ENCODE measurements at places on chromosomes 16 and 17.

DNA sequence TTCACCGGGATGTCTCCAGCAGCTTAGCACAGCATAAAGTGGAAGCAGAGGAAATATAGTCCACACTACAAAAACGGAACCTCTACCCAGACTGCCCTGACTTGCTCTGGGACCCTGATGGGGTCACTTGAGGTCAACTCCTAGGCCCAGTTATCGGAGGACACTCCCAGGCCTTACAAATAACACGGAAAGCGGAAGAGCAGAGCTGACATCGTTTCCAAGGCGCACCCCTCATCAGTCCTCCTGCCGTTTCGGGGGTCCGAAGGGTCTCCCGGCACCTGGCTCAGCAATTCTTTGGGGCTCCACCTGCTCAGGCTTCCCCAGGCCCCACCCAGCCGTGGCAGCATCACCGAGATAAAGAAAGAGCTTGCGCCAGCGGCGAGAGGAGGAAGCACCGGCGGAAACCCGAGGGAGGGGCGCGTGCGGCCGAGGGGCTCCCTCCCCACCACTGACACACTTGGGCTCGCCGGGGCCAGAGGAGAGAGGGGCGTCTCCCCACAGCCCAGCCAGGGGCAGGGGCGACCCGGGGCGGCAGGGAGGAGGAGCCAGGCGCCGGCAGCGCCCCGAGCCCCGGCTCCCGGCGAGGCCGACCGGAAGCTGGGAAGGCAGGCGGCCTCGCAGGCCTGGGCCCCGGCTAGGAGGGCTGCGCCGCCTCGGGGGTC lies 727 bp downstream of the CORO7 start:
- no peak for DNase-seq

GRCh38 chr16:55567382-55567781 lies 898 bp downstream of the CAPNS2 start:
- peak; percentile 31 for DNase-seq

DNA sequence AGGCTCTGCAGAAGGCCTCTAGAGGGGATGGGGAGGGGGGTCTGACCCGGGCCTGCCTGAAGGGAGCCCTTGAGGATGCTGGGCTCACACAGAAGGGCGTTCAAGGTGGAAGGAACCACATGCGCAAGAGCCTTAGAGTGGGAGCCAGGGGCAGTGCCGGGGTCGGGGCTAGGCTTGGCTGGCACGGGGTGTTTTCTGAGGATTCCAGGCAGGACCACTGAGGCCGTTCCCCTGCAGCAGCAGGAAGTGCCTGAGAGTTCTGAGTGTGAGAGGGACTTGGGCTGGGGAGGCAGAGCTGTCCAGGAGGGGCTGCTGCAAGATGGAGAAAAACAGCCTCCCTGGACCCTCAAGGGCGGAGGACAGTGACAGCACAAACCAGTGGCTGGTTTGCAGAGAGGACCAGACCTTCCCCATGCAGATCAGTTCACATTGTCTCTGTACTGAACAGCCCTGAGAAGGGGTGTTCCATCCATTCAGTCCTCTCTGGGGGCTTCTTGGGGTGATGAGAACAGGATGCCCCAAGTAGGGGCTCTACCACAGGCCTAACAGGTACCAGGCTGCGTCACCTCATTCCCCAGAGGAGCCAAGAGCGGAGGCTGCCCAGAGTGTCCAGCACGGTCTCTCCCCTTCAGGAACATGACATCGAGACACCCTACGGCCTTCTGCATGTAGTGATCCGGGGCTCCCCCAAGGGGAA lies 3.4 kb downstream of the NDRG4 start:
- no peak for DNase-seq

DNA sequence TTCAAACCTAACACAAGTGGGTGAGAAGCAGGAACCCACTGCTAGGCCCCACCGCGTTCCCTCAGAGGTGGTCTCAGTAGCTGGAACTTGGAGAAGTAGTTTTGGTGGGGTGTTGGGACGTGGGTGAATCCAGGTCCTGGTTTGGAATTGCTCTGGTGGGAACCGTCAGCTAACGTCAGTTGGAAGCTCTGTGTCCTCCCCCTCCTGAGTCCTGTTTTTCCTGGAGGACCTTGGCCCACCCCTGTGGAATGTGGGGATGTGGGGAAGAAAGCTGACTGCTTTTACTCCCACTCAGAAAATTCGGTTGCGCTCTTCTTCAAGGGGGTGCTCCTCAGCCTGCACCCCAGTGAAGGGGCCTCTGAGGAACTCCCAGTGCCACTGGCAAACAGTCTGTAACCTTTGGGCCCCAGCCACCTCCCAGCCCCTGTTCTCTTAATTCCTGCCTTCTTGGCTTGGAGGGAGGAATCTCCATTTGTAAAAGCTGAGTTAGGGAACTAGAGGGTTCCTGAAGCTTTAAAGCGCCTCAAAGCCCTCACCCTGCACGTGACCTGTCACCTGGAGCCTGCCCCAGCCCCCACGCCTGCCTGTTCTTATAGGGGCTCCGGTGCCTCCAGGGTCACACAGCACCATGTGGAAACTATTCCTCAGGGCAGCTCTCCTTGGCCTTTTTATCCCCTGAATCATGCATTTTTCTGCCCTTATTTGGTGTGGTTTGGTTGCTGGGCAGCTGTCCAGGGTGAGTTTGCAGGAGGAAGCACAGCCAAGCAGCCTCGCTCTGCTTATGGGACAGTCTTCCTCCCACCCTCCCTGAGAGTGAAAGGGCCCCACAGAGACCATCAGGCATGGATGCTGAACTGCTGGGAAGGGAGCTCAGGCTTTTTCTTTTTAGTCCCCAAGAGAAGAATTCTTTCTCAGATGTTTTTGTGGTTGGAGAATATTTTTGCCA lies 16.2 kb upstream of the NAGLU start:
- peak; percentile 100 for DNase-seq

DNA sequence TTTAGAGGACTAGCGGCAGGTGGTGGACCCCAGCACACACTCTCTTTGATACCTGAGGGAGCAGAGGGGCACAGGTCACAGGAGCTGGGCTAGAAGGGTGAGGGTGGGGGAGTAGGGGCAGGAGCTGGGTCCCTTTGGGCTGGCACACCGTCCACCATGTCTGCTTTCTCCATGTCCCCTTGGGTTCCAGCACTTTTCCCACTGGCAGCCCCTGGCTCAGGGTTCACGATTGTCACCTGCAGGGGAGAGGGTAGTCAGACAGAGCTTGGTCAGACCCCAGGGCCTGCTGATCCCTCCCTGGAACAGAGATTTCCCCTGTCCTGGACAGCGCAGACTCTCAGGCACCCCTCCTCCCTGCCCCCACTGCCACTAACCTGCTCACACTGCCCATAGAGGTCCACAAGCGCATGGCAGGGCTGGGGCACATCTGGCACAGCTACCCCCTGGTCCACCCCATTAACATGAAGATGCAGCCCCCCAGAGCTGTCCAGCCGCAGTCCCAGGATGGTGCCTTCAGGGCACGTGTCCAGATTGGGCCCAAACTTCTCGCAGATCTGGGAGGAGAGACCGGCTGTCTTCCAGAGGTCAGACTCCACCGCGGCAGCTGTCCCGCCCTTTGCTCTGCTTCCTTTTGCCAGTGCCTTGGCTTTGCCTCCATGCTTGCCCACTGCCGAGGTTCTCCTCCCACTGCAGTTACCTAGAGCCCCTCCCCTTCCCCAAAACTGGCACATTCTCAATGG lies 3.1 kb upstream of the GPS2 start:
- no peak for DNase-seq

GRCh38 chr16:51152691-51153576 lies 1.9 kb upstream of the SALL1 start:
- DNase-seq, result no peak

- DNase-seq, result no peak
Measured at GRCh38 chr17:17683710-17684365, 2.6 kb downstream of the RAI1 start.

GRCh38 chr17:27807567-27808470 lies 7.5 kb upstream of the NOS2 start:
- no peak for DNase-seq

DNA sequence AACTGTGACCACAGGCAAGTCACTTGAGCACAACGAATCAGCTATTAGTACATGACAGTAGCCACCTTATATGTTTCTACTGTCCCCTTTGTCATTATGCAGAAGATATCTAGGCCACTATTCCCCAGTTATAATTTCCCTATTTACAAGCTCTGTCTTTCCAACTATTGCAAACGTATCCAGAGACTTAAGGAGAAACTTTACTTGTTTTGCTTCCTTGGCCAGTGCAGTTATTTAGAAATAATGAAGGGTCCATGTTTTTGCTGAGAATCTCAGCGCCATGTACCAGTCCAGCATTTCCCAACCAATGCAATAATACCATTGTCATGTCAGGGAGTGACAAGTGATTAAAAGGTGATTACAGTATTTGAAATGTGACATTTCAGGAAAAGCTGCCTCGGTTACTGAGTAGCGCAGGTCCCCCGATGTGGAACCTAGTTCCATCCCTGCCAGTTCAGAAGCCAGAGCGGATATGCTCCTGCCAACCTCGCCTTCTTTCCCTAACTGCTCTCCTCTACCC lies 743 bp downstream of the ZNF624 start:
- no peak for DNase-seq

DNA sequence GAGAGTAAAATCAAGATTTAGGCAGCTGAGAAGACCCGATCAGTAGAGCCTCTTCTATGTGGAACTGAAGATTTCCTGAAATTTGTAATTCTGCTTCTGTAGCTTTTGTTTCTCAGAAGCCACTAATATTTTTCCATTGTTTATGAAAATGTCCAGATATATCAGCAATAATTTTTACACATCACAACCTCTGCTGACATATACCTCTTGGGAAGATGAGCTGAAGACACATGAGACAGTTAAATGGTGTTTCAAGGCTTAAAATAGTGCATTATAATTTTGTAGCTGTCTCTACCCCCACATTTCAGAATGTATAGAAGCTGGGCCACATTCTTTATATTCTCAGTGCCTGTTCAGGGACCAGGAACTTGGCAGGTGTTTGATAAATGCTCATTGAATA lies 320.6 kb downstream of the HS3ST4 start:
- DNase-seq, result no peak

DNA sequence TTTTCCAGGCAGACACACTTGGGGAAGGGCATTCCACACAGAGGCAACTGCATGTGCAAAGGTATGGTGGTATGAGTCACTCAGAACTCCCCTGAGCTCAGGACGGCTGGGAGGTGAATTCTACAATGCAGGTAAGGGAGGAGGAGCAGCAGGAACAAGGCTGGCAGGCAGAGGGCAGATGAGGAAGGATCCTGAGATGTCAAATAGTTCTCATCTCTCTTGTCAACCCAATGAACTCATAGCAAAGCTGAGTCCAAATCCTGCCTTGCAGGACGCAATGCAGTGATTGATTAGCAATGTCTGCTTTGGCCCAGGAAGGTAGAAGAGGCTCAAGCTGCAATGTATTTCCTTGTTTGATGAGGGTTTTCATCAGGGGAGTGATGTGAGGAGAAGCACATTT lies 243.5 kb downstream of the XYLT1 start:
- no peak for DNase-seq

DNA sequence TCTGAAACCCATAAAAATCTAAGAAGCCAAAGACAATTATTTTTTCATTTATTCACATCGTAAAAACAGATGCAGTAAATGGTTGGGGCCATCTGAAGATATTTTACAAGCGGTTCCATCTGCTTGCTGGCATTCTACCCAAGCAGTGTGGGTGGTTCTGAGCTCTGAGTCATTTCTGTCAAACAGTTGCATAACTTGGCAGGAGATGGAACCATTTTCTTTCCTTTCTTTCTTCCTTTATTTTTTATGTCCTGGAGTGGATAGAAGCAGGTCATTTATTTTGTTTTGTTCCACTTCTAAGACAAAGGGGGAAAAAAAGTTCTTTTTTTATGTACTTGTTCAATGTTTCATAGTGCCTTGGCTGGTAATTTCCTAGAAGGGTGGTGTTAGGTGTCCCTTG lies 1151.9 kb upstream of the GOT2 start:
- DNase-seq, result peak; percentile 89

DNA sequence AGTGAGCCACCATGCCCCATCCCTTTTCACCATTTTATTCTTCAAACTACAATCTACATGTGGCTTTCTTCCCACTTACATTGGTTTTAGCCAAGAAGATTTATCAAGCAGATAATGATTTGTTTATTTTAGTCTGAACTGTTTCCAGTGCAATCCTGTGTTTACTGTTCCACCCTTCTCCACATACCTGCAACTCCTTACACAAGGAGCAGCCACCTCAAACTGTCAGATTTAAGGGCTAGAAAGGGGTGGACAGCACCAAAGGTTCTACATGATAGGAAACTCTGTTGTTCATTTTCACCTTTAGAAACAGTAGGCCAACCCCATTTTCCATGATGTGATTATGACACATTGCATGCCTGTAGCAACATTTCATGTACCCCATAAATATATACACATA lies 1.9 kb downstream of the RUNDC1 start:
- DNase-seq, result no peak

DNA sequence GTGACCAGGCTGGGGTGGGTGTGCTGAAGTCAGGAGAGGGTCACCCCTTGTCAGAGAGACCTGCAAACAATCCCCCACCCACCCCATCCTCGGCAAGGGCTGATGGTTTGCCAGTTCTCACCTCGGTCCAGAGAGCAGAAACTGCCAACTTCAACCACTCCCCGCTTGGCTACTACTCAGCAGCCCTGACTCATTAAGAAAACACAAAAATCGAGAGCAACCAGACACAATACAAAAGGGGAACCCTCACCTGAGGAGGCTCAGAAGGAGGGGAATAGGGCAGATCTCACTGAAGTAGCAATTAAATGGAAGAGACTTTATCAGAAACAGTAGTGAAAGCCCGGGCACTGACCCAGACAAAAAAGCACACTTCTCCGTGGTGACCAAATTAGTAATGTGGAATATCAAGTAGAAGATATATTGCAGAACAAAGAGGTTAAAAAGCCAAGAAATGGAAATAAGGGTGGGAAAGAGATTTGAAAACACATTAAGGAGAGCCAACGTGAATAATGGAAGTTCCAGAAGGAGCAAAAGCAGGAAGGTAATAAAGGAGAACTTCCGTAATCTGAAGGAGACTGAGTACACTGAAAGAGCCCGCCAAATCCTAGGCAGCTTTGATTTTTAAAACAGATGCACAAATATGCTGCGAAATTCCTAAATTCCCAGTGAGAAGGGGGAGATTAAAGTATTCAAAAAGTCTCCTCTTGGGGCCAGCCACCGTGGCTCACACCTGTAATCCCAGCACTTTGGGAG lies 23.6 kb downstream of the CENPV start:
- DNase-seq, result no peak

DNA sequence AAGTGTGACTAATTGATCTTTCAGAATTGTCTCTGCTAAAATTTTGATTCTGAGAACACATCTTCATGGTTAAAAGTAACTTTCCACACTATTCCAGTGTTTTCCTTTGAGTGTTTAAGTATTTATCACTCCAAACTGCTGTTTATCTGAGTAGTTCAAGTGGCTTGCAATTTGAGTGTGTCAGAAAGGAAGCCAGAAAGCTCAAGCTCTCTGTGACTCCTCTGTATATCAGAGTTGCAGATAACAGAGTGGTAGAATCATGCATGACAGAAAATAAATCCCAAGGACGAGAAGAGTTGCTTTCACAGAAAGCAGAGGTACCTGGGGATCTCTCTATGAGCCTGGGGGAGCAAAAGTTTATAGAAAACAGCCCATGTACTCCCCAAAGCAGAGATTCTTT lies 130.0 kb downstream of the CYB561 start:
- DNase-seq, result no peak

- no peak for DNase-seq
Measured at GRCh38 chr17:39194985-39195524, 2.4 kb downstream of the CACNB1 start.

- no peak for DNase-seq
Measured at GRCh38 chr16:23401139-23401538, 51.9 kb downstream of the COG7 start.

GRCh38 chr17:10836966-10837590 lies 809 bp downstream of the PIRT start:
- DNase-seq, result no peak
